ENCODE measurements at places on chromosomes 7 and 10. TPM values are rescaled to one million over a fixed set of nuclear protein-coding genes. Genes with fewer than 3 reads are reported as not detected.

The NKX1-2 gene
- 3.4 TPM for total RNA-seq

The SFTPA1 gene
- 6.5 TPM for total RNA-seq

DNA sequence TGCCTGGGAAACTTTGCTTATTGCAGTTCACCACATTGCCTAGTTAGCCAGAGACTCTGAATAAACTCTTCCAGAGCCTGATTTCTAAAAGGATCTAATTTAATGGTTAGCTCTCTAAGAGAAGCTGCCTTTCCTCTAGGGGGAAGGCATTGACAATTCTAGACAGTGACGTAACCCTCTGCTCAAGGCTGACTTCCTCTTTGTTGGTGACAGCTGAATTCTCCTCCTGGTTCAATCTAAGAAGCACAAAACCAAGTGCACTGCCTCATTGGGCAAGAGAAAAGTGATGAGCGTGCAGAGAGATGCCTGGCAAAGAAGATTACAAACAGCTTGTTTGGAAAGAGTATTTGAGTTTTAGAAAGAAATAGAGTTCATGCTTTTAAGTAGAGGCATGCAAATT, 102.7 kb downstream of the MACC1 start:
- no peak for DNase-seq

The GTPBP10 gene
- 36.7 TPM for total RNA-seq

DNA sequence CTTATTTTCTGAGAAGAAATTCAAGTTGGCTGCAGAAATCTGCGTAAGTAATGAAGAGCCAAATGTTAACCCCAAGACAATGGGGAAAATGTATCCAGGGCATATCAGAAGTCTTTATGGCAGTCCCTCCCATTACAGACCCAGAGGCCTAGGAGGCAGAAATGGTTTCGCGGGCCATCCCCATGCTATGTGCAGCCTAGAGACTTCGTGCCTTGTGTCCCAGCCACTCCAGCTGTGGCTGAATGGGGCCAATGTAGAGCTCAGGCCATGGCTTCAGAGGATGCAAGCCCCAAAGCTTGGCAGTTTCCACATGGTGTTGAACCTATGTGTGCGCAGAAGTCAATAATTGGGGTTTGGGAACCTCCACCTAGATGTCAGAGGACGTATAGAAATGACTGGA, 131.9 kb downstream of the GPR37 start:
- DNase-seq = no peak

- DNase-seq = no peak
Observed at GRCh38 chr10:117537436-117537903, 5.1 kb upstream of the EMX2 start.

The ZNF3 gene
- total RNA-seq = 28.2 TPM

The VGF gene
- total RNA-seq = 43.2 TPM

The SLC16A12 gene
- total RNA-seq = not detected
